Activated T-helper 17 cell treated with anti-CD3 and anti-CD28 coated beads, Interleukin-2, amount 50 U/mL, for 72 hours (primary cell): ENCODE measurements at places on chromosomes 13 and 19. TPM values are rescaled to one million over a fixed set of nuclear protein-coding genes. Genes with fewer than 3 reads are reported as not detected.

GRCh38 chr19:50376166-50377050, at the start of gene NR1H2:
NR1H2 (plus strand) TSS chr19:50376457; CDS start chr19:50377606, 1,149 bp downstream.
- peak; percentile 97 for ATAC-seq

DNA sequence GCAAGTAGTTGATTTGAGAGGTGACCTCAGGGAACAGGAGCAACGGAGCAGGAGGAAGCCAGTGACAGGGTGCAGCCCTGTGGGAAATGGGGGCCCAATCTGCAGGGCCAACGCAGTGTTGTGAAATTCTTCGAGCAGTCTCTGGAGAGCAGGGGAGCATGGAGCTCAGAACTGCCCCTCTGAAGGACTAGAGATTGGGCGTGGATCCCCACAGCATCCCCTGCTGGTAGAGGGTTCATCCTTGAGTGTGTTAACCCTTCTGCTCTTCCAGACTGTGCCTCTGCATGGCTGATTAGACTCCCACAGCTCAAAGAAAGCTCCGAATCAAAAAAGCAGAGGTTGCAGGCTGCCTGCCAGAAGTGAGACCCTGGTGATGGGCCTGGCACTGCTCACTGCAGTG, 77.9 kb upstream of the UQCRFS1 start:
- ATAC-seq, result no peak

DNA sequence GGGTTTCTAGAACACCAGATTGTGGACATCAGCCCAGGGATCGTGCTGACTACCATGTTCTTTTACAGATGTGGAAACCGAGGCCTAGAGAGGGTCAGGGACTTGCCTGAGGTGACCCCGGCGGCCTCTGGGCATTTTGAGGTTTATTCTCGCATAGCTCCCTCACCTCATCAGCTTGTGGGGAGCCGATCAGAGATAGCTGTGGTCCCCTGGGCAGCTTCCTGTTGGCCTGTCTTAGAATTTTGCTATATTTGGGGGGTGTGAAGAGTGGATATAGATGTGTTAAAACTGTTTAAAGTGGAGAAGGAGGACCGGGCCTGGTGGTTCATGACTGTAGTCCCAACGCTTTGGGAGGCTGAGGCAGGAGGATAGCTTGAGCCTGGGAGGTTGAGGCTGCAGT, 6.9 kb downstream of the ARHGEF1 start:
- ATAC-seq, result no peak

GRCh38 chr19:49019242-49019932, 2.5 kb upstream of the LHB start:
- peak; percentile 63 for ATAC-seq

DNA sequence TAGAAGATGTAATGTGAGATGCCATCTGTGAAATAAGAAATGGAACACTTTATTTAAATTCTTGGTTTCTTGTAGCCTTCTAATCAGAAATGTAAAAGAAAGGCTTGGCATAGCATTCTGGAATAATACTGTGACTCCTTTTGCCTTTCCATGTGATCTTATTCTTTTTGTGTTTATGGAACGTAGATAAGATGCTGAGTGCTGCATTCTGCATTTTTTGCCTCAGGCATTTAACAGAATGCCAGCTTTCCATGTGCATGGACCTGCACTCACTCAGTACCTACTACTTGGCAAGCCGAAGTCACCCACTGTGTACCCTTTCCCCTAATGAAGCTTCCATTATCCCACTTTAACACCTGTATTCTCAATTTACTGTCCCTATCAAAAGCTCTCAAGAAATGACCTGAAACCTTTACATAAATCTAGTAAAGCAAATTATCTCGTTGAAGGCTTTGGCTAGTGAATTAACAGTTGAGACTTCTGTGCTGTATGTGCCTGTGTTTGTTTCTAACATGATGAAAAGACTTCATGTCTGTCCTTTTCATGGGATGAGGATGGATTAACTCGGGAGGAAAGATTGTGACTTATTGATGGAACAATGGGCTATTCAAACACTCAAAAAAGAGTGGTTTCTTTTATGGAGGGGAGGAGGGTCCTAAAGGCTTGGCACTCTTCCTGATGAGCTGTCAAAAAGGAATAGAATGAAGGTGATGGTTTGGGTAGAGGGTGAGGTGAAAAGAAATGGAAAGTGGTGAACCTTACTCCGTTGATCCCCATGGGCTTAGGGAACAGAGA, 44.7 kb upstream of the FRY start:
- no peak for ATAC-seq

OR7E24 gene
- total RNA-seq, result not detected

CLEC4M gene
- total RNA-seq, result not detected

PSG6 gene
- not detected for total RNA-seq
